ENCODE measurements at places on chromosomes 7 and 10. TPM values are rescaled to one million over a fixed set of nuclear protein-coding genes. Genes with fewer than 3 reads are reported as not detected.

Gene SPAM1
- total RNA-seq: not detected

GRCh38 chr10:4326647-4327046, 499.4 kb upstream of the AKR1E2 start:
- no peak for DNase-seq
- H3K27ac ChIP-seq: no peak overlapping the region
- H3K4me1 ChIP-seq: no peaks in the 10 kb centered on the region
- no peaks in the 10 kb centered on the region for H3K36me3 ChIP-seq
- no peak overlapping the region for H3K4me3 ChIP-seq

DNA sequence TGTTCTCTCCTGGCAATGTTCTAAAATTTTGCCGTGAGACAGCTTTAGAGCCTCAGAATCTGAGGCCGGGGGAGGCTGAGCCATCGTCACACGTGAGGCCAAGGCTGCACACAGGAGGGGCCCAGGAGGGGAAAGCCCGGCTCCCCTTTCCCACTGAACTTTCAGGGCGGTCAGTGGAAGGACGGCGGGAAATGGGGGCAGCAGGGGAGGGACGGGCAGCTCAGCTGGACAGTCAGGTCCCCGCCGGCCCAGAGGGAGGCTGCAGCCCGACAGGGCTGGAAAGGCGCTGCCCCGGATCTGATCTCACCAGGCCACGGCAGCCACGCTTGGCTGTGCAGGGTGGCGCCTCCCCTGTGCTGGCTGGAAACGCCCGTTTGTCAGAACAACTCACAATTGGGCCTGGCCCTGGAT, 43.3 kb upstream of the ADGRA1 start:
- no peak overlapping the region for H3K4me3 ChIP-seq
- H3K27ac ChIP-seq: no peak overlapping the region
- no peaks in the 10 kb centered on the region for H3K36me3 ChIP-seq
- DNase-seq: no peak

GRCh38 chr7:5437987-5438386, 14.4 kb upstream of the TNRC18 start:
- no peaks in the 10 kb centered on the region for H3K4me1 ChIP-seq
- H3K27ac ChIP-seq: no peak overlapping the region
- no peak for DNase-seq

DNA sequence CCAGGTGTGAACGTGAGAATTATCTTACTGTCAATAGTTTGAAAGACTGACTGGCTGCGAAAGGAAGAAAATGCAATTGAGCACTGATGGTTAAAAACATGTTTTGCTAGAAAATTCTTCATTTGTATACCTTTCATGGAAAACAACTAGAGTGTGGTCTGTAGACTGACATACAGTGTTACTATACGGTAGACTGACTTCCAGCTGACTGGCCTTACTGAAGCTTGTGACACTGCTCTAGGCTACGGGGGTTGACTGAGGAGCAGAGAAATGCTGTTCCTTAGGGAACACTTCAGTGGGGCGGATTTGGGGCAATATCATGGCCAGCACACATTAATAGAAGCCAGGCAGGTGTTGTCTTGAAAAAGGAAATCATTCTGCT, 25.9 kb upstream of the DDC start:
- no peaks in the 10 kb centered on the region for H3K36me3 ChIP-seq
- peaks cover 16% of the 10 kb centered on the region for H3K27me3 ChIP-seq
- peaks cover 14% of the 10 kb centered on the region for H3K4me1 ChIP-seq
- H3K4me3 ChIP-seq: no peak overlapping the region
